HuH-7.5 (cell line): ENCODE measurements at places on chromosomes 16 and 17.
A peak's percentile ranks its signal among the peaks of the same experiment; 100 is the strongest.

DNA sequence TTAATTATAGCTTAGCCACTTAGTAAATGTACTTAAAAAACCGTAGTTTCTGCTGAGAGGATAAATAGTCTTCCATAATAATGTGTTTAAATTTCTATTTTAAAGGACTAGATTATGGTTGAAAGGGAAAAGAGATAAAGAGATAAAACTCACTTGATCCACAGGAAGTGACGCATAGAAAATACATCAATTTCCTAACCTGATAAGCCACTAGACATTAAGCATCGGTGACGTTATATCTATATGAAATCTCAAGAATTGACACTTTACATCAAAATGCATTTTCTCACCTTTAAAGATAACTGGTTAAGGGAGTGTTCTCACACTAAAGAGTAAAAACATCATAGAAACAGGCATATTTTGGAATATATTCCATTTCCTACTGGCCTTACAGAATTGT lies 5.8 kb downstream of the FBXO47 start:
- DNase-seq, result no peak

GRCh38 chr17:43931062-43931571 lies 11.2 kb downstream of the PPY start:
- peak; percentile 85 for DNase-seq

- DNase-seq, result no peak
These were observed 4.6 kb downstream of the EFTUD2 start for GRCh38 chr17:44894642-44895041.

DNA sequence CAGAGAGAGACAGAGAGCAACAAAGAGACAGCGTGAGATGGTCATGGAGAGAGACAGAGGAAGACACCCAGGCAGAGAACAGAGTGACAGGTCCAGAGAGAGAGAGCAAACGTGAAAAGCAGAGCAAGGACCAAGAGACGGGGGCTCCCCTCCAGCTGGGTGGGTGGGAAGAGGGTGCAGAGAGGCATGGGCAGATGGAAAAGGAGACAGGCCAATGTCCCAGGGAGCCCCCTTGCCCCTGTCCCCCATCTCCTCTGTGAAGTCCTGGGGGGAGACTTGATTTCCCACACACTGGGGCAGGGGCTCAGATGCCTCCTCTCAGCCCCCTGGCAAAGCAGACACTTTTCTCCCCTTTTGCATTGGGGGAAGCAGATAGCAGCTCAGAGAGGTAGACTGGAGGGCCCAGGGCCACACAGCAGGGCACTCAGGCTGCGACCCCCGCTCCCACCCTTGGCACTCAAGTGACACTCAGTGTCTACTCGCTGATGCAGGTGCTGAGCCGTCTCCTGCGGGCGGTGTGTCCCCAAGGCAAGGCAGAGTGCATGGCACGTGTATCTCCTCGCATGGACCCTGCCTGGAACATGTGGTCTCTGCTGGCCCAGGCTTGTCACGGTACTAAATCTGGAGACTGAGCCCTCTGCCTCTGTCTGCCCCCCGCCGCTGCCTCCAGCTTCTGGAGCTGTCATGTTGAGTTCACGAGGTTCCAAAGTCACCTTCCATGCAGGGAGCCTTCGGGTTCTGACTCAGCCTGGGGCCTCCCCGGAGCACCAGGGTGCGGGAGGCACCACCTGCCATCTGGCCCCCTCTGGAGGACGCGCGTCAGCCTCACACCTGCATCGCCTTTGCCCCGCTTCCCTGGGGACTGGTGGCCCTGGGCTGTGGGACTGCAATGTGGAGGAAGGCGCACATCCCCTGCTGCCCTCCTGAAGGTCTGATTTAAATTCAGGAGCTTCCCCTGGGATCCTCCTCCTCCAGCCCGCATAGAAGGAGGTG lies 215.9 kb upstream of the GSE1 start:
- DNase-seq, result no peak
